ENCODE measurements at places on chromosomes 4 and X. TPM values are rescaled to one million over a fixed set of nuclear protein-coding genes. Genes with fewer than 3 reads are reported as not detected.

- DNase-seq = no peak
Observed at GRCh38 chr4:12852338-12853307, 631.5 kb downstream of the RAB28 start.

The TNMD gene
- total RNA-seq = not detected

- DNase-seq = no peak
Observed at GRCh38 chrX:70476934-70477733, 32.5 kb downstream of the DLG3 start.

DNA sequence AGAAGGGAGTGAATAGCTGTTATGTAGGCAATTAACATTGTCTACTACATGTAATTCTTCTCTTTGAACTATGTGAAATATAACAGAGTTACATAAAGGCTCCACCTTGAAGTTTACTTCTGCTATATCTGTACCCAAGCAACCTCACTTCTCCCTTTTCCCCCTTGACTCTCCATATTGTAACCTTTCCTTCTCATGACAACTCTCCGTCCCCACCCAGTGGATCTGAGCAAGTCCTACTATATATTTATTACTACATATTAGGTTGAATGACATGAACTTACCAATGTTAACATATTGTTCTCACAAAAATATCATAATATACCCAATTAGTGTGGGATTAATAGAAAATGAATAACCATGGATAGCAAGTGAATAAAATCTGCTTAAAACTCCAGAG, 93.2 kb upstream of the ATP8A1 start:
- no peak for DNase-seq

The CXCL1 gene
- 33.1 TPM for total RNA-seq

GRCh38 chr4:118825799-118826198, 10.1 kb downstream of the SEC24D start:
- no peak for DNase-seq

Data from right lobe of liver (tissue), 6 donors.